ENCODE measurements at places on chromosomes 3 and 15. TPM values are rescaled to one million over a fixed set of nuclear protein-coding genes. Genes with fewer than 3 reads are reported as not detected.

DNA sequence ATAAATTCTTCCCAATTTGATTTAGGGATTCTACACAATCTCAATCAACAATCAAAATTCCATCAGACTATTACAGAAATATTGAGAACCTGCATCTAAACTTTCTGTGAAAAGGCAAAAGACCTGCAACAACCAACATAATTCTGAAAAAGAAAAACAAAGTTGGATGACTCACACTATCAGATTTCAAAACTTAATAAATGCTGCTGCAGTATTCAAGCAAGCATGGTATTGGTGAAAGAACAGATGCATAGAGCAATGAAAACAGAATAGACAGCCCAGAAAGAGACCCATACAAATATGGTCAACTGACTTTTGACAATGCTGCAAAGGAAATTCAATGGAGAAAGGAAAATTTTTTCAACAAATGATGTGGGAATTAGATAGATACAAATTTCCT, 477.1 kb upstream of the NR2F2 start:
- H3K27ac ChIP-seq, result no peak overlapping the region
- DNase-seq, result no peak

DNA sequence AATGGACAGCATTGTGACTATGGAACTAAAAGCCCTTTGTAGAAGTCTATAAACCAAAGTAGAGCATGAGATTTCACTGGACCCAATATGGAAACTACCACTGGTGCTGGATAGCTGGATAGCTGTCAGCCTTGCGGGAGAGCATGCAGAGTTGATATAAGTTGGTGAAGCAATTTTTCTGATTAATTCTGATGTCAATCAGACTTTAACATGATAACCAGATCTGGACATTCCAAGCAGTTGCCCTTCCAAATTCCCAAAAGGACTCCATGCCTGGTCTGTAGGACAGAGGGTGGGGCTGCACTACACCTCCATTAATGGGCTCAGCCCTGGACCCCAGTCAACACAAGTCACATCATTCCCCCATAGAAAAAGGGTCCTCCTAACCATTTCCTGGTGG, 437.8 kb downstream of the NTRK3 start:
- no peak overlapping the region for H3K4me3 ChIP-seq
- H3K4me1 ChIP-seq, result no peaks in the 10 kb centered on the region
- no peak overlapping the region for H3K27ac ChIP-seq
- no peak for DNase-seq
- H3K36me3 ChIP-seq, result no peaks in the 10 kb centered on the region

DNA sequence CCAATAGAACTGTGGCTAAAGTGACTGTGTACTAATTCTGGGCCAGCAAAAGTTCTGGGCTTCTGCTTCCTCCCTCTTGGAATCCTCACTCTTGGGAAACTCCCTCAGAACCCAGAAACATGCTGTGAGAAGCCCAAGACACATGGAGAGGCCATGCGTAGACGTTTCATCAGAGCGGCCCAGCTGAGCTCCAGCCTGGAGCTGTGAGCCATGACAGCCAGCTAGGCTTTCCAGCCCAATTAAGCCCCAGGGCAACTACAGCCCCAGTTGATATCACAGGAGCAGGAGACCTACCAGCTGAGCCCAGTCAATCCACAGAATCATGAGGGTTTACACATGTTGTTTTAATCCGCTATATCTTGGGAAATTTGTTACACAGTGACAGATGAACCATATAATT, 43.6 kb upstream of the CNOT10 start:
- DNase-seq, result no peak
- H3K4me1 ChIP-seq, result no peaks in the 10 kb centered on the region
- no peak overlapping the region for H3K4me3 ChIP-seq
- H3K27ac ChIP-seq, result no peak overlapping the region
- H3K36me3 ChIP-seq, result no peaks in the 10 kb centered on the region
- H3K27me3 ChIP-seq, result peaks cover 4% of the 10 kb centered on the region

- no peaks in the 10 kb centered on the region for H3K36me3 ChIP-seq
- peak; percentile 64 for DNase-seq
- H3K27me3 ChIP-seq, result no peaks in the 10 kb centered on the region
- peak overlapping the region; percentile 78 for H3K27ac ChIP-seq
Measured at GRCh38 chr3:156483426-156483825, 71.5 kb downstream of the SSR3 start.

- no peak for DNase-seq
- no peaks in the 10 kb centered on the region for H3K36me3 ChIP-seq
- H3K27me3 ChIP-seq, result no peaks in the 10 kb centered on the region
Measured at GRCh38 chr3:144102421-144102820, 130.8 kb downstream of the DIPK2A start.

GRCh38 chr15:74489518-74490338, 28.8 kb upstream of the UBL7 start:
- peak; percentile 82 for DNase-seq
- no peak overlapping the region for H3K4me3 ChIP-seq
- H3K4me1 ChIP-seq, result peaks cover 10% of the 10 kb centered on the region
- no peak overlapping the region for H3K27ac ChIP-seq

GRCh38 chr15:23690450-23690852, 3.3 kb upstream of the NDN start:
- no peak overlapping the region for H3K27ac ChIP-seq
- H3K36me3 ChIP-seq, result no peaks in the 10 kb centered on the region
- no peak overlapping the region for H3K4me3 ChIP-seq
- DNase-seq, result no peak

GRCh38 chr3:194364652-194365434, 4.7 kb downstream of the LRRC15 start:
- H3K36me3 ChIP-seq, result no peaks in the 10 kb centered on the region
- no peak overlapping the region for H3K27ac ChIP-seq
- no peak for DNase-seq
- peaks cover 10% of the 10 kb centered on the region for H3K27me3 ChIP-seq
- H3K4me1 ChIP-seq, result no peaks in the 10 kb centered on the region

- H3K27ac ChIP-seq, result no peak overlapping the region
- DNase-seq, result no peak
- H3K27me3 ChIP-seq, result no peaks in the 10 kb centered on the region
Measured at GRCh38 chr15:50876260-50876988, 32.1 kb upstream of the AP4E1 start.

DNA sequence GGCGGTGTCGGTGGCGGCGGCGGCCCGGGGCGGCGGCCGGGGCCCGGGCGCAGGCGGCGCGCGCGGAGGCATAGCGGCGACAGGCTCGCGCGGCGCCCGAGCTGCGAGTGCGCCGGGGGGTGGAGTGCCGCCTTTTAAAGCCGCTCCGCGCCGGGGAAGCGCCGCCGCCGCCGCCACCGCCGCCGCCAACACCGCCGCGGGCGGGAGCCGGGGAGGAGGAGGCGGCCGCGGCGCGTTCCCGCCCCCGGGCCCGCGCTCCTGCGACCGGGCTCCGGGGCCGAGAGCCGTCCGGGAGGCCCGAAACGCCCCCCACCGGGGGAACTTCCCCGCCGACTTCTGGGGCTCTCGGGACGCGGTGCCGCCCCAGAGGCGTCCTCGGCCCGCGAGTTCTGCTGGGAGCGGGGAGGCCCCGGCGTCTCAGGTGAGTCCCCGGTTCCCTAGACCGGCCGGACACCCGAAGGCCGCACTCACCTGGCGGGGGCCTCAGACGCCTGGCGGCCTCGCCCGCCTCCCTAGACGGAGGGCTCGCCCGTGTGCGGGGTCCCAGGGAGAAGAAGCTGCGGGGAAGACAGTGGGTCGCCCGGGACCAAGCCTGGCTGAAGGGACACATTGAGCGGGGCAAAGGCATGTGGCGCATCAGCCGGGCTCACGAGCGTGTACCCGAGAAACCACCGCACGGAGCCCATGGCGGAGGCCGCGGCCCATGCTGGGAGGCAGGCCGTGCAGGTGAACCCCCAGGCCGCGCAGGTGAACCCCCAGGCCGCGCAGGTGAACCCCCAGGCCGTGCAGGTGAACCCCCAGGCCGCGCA, at the start of gene PCSK6:
TSS of gene PCSK6 (minus strand) at position 109 of the 809 bp plus-strand sequence. CDS start at position 72, 37 bp downstream.
- no peak for DNase-seq
- H3K27me3 ChIP-seq, result no peaks in the 10 kb centered on the region
- H3K27ac ChIP-seq, result no peak within 1 kb of the TSS
- no peak within 1 kb of the TSS for H3K4me3 ChIP-seq
- H3K4me1 ChIP-seq, result no peaks in the 10 kb centered on the region

Gene PGBD4
- polyA plus RNA-seq, result 2.5 TPM

DNA sequence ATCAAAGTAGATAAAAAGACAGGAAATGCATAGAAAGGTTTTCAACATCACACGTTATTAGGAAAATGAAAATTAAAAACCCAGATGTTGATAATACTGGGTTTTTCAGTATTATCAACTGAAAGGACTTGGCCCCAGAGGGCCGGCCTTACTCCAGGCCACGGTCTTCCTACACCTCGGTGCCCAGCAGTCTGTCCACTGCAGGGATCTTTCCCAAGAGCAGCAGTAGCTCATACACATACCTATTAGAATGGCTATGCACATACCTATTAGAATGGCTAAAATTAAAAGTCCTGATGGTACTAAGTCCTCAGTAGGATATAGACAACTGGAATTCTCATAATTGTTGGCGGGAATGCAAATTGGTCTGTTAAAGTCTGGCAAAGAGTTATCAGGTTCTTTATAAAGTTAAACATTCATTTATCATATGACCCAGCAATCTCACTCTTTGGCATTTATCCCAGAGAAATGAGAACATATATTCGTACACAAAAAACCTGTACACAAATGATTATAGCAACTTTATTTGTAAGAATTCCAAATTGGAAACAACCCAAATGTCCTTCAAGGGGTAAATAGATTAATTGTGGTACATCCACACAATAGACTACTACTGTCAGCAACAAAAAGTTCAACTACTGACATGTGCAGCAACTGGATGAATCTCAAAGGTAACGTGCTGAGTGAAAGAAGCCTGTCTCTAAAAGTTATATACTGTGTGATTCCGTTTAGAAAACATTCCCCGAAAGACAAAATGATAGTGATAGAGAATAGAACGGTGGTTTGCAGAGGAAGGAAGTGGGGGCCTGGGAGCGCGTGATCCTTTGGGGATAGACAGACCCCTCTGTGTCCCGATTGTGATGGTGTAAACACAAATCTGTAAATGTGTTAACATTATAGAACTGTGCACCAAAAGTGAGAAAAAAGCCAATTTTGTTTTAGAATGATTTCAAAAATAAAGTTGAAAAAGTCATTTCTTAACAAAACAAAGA, 62.3 kb downstream of the MCTP2 start:
- H3K27me3 ChIP-seq, result no peaks in the 10 kb centered on the region
- DNase-seq, result no peak
- peaks cover 70% of the 10 kb centered on the region for H3K4me1 ChIP-seq
- no peak overlapping the region for H3K4me3 ChIP-seq
- H3K27ac ChIP-seq, result peak overlapping the region; percentile 35

GRCh38 chr15:74776821-74777768, 4.8 kb upstream of the CSK start:
- peaks cover 96% of the 10 kb centered on the region for H3K4me1 ChIP-seq
- peak; percentile 93 for DNase-seq
- peak overlapping the region; percentile 31 for H3K4me3 ChIP-seq
- peak overlapping the region; percentile 91 for H3K27ac ChIP-seq
- no peaks in the 10 kb centered on the region for H3K27me3 ChIP-seq
- no peaks in the 10 kb centered on the region for H3K36me3 ChIP-seq

Gene SMCO1
- polyA plus RNA-seq, result not detected

Gene KCNAB1
- not detected for polyA plus RNA-seq

DNA sequence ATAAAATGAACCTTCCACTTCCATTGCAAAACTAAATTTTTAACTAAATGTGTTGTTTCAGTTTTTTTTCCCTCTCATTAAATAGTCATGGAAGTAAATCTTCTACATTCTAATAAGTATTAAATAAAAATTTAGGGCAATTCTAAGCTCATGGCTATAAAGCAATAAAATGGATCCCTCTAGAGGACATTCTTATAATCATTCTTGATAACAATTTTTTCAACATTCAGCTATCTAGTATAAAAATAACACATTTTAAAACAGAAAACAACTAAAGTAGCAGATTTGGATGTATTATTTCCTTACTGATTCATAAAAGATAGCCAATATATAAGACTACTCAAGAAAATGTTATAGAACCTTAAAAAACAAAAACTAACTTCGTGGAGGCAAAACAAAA, 393.1 kb downstream of the PLOD2 start:
- H3K27ac ChIP-seq, result no peak overlapping the region
- no peak for DNase-seq
- no peaks in the 10 kb centered on the region for H3K36me3 ChIP-seq
- no peaks in the 10 kb centered on the region for H3K27me3 ChIP-seq

GRCh38 chr3:52318186-52318816, 2.2 kb downstream of the DNAH1 start:
- no peak overlapping the region for H3K4me3 ChIP-seq
- peaks cover 16% of the 10 kb centered on the region for H3K4me1 ChIP-seq
- no peak for DNase-seq
- H3K27me3 ChIP-seq, result no peaks in the 10 kb centered on the region

DNA sequence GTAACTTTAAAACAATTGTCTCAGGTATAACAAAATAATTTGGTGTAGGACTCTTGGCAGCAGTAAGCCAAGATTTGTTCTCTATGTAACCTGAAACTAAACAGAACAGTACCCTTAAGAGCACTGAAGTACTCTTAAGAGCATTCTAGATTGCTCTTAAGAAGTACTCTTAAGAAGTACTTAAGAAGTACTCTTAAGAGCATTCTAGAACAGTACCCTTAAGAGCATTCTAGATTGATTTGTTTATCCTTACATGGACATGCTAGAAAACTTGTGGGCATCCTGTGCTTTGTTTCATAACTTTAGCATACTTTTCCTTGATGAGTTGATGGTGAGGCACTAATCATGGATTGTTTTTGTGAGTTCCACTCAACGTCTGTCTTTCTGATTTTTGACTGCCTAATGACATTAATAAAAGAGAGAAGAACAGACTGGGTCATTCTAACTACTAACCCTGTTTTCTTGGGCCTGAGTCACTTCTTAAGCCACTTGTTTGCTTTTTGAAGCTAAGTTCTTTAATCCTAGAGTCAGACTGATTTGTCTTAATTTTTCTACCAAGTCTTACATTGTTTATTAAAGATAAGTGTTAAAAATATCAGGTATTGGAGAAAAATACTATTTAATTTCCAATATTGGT, 57.2 kb upstream of the UTS2B start:
- H3K27me3 ChIP-seq, result no peaks in the 10 kb centered on the region
- no peak overlapping the region for H3K4me3 ChIP-seq
- peaks cover 10% of the 10 kb centered on the region for H3K36me3 ChIP-seq
- H3K4me1 ChIP-seq, result peaks cover 7% of the 10 kb centered on the region

GRCh38 chr3:138470687-138471086, 36.3 kb downstream of the ESYT3 start:
- H3K27me3 ChIP-seq, result no peaks in the 10 kb centered on the region
- no peak overlapping the region for H3K4me3 ChIP-seq
- no peaks in the 10 kb centered on the region for H3K4me1 ChIP-seq
- no peaks in the 10 kb centered on the region for H3K36me3 ChIP-seq
- no peak overlapping the region for H3K27ac ChIP-seq
